Vagina (tissue), 2 donors: ENCODE measurements at places on chromosomes 7 and 10.

DNA sequence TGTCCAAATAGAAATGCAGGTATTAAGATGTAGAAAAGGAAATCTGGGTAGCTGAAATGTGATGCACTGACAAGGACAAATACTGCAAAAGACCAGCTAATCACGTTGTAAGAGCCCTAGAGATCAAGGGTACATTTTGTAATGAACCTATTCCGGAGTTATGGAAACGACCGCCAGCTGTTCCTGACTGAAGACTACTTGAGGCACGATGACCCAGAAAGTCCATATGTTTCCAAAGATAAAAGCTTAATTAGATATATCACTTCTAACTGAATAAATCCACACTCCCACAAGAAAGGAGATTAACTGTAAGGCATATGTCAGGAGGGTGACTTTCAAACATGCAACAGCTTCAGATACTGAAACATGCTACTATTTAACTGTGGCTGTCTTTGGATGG is 253.5 kb downstream of the NSUN6 start:
- H3K4me3 ChIP-seq, result no peak overlapping the region
- no peak for DNase-seq
- no peak overlapping the region for H3K27ac ChIP-seq
- H3K36me3 ChIP-seq, result no peaks in the 10 kb centered on the region

DNA sequence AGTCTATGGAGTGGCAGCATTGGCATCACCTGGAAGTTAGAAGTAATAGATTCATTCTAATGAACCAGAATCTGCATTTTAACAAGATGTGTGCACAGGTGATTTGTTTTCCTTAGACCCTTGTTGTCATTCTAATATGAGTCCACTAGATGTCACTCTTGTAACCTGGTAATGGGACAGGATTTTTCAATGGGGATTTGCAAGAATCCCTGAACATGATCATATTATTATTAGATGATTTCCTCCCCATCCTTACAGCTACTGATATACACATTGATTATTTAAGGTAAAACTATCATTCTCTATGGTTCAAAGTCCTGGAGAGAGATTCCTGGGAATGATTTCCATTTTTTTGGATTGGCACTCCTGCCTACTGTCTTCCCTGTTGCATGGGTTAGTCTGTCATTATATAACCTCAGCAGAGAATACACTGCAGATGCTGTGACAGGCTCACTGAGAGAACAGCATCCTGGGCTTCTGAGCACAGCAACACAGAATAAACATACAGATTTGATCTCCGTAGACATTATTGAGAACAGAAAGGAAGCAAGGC is 194.9 kb downstream of the SUGCT start:
- H3K36me3 ChIP-seq, result no peaks in the 10 kb centered on the region
- no peak overlapping the region for H3K27ac ChIP-seq
- H3K27me3 ChIP-seq, result no peaks in the 10 kb centered on the region
- no peak overlapping the region for H3K4me3 ChIP-seq

GRCh38 chr7:28156401-28156800 is 24.2 kb downstream of the JAZF1 start:
- no peak for DNase-seq
- peaks cover 6% of the 10 kb centered on the region for H3K36me3 ChIP-seq
- peaks cover 61% of the 10 kb centered on the region for H3K4me1 ChIP-seq
- H3K4me3 ChIP-seq, result no peak overlapping the region

DNA sequence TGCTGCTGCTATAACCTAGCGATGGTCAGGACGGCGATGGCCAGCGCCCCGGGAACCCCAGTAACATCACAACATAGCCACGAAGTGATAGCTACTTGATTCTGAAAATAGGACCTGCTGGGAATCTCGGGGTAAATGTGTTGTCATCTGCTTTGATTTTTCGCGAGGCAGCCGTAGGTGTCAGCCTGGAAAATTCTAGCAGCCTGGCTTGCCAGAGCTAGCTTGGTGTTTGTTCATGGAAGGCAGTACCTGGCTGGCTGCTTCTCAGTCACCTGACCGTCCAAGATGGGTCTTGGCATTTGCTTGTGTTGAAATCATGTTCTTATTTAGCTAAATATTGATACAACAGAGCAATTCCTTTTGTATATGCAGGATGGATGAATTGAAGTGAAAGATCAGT is 82.4 kb upstream of the BTBD16 start:
- H3K4me1 ChIP-seq, result peaks cover 3% of the 10 kb centered on the region
- no peak overlapping the region for H3K4me3 ChIP-seq
- no peak overlapping the region for H3K27ac ChIP-seq
- no peak for DNase-seq
- no peaks in the 10 kb centered on the region for H3K36me3 ChIP-seq
- no peaks in the 10 kb centered on the region for H3K27me3 ChIP-seq

DNA sequence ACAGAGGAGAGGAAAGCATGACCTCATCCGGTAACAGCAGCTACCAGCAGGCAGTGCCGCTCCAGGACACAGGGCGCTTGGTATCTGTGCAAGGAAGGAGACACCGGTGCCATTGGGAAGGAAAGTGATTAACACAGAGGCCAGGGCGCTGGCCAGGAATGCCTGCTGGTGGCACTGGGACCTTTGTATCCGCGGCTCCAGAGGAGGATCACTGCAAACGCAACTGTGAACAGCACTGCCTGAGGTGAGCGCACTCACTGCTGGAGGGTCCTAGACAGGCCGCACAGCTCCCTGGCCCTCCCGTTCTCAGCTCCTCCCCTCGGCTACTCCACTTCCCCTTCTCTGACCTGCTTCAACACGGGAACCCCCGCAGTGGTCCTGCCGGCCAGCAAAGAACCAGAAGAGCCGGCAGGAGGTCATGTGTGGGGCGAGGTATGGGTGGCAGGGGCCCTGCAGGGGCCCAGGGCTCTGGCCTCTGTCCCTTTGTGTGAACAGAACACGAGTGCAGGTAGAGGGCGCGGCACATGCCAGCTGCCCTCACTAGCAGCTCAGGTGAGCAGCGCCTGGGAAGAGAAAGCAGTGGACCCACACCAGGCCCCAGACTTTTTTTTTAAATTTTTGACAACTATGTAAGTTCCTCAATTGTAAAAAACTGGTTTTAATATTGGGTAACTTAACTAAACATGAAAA is 107.6 kb downstream of the VIPR2 start:
- no peak overlapping the region for H3K27ac ChIP-seq
- peaks cover under 1% of the 10 kb centered on the region for H3K4me1 ChIP-seq
- H3K4me3 ChIP-seq, result no peak overlapping the region
- DNase-seq, result peak; percentile 70

DNA sequence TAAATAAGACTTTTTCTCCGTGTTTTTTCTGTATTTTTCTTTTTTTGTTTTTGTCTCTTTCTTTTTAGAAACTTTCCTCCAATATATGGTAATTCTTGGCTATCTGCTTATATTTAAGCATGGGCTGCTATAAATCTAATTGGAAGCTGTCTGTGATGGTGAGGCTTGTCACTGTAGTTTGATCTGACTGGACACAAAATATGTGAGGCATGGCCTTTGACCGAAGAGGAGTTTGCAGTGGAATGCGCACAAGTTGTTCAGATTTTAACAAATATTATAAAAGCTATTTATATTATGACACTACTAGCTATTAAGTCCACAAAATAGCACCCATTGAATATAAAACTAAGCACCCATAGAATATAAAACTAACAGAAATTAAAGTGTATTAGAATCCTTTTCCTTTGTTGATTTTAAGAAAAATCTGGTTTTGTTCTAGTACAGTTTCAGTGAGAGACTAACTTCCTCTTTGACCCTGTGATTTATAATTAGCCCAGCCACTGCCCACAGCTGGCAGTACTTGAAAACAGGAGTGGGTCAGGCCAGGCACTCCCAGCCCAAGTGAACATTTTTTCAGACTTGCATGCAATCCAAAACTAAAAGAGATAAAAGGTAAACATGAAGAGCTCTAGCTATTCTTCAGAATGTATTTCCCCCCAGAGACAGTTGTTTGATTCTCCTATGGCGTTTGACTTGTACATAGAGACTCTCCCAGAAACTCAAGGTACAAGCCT is 69.9 kb upstream of the FGL2 start:
- no peaks in the 10 kb centered on the region for H3K4me1 ChIP-seq
- no peak overlapping the region for H3K27ac ChIP-seq
- H3K27me3 ChIP-seq, result no peaks in the 10 kb centered on the region
- DNase-seq, result no peak

GRCh38 chr7:143289421-143289820 is 1.3 kb downstream of the CASP2 start:
- DNase-seq, result no peak
- peak overlapping the region; percentile 86 for H3K4me3 ChIP-seq
- peak overlapping the region; percentile 81 for H3K27ac ChIP-seq
- H3K27me3 ChIP-seq, result no peaks in the 10 kb centered on the region
- no peaks in the 10 kb centered on the region for H3K36me3 ChIP-seq

DNA sequence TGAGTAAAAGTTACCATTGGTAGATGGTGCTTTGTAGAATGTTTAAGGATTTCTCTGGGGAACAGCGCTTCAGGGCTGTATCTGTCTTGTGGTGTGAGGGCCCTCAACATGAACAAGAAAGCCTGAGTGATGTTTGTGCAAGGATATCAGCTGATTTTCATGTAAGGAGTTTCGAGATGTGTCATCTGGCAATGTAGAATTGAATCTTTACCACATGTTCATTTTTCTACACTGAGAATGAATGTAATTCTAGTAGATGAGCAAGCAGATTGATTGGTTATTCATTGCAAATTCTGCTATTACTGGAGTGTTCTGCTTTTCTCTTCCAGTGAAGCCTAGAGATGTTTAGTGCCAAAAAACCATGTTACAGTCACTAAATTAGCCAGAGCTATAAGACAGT is 87.7 kb downstream of the ST7 start:
- no peak for DNase-seq
- H3K27me3 ChIP-seq, result no peaks in the 10 kb centered on the region
- H3K27ac ChIP-seq, result no peak overlapping the region
- H3K36me3 ChIP-seq, result no peaks in the 10 kb centered on the region
- peaks cover 26% of the 10 kb centered on the region for H3K4me1 ChIP-seq

DNA sequence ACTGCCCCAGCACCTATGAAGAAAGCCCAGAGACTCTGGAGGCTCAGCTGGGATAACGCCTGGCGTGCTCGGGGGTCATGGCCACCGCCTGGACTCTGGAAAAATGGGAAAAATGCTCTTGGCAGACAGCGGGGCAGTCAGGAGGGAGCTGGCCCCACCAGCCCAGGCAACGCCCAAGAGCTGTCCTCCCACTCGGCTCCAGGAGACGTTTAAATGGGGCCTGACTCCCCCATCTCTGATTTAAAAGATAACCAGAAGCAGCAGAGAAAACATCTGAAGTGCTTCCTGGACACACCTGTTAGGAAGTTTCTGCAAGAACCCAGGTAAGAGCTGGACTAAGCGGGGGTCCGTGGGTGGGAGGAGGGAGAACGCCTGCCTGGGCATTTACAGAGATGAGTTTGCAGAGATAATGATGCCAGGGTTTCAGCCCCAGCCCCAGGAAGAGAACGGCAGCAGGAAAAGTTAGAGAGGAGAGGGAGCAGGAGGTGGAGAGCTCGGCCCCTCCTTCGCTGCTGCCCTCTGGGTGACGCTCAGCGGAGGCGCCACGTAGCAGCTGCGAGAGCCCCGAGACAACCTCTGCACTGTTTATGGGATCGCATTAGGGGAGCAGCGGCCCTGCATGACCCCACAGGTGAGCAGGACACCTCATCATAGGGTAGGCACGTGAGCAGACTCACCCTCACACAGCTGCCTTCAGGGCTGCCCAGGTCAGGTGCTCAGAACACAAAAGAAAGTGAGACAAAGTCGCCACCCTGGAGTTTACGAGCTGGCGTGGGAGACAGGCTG is 83.5 kb upstream of the INSIG1 start:
- peak overlapping the region; percentile 60 for H3K27ac ChIP-seq
- H3K36me3 ChIP-seq, result no peaks in the 10 kb centered on the region
- DNase-seq, result no peak
- H3K4me3 ChIP-seq, result peak overlapping the region; percentile 34

DNA sequence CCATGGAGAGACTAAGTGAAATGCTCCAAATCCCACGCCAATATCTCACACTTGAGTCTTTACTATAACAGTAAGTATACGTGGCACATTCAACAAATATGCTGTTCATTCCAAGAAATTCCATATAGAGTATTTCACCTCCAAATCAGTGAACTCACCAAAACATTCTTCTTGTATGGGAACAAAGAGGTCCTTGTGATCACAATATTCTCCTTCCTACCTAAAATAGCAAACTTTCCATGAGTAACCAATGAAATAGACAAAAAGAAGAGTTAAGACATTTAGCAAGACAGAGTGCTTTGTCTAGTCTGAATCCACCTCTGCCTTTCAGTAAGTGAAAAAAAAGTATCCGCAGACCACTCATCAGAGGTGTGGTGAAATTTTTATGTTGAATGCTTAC is 77.3 kb upstream of the NXPH1 start:
- H3K36me3 ChIP-seq, result no peaks in the 10 kb centered on the region
- H3K27ac ChIP-seq, result no peak overlapping the region
- no peak overlapping the region for H3K4me3 ChIP-seq
- no peaks in the 10 kb centered on the region for H3K27me3 ChIP-seq
- no peaks in the 10 kb centered on the region for H3K4me1 ChIP-seq

- no peaks in the 10 kb centered on the region for H3K4me1 ChIP-seq
- no peak overlapping the region for H3K4me3 ChIP-seq
- no peak overlapping the region for H3K27ac ChIP-seq
- DNase-seq, result no peak
Observed at GRCh38 chr7:133121175-133121844, 39.4 kb upstream of the CHCHD3 start.

DNA sequence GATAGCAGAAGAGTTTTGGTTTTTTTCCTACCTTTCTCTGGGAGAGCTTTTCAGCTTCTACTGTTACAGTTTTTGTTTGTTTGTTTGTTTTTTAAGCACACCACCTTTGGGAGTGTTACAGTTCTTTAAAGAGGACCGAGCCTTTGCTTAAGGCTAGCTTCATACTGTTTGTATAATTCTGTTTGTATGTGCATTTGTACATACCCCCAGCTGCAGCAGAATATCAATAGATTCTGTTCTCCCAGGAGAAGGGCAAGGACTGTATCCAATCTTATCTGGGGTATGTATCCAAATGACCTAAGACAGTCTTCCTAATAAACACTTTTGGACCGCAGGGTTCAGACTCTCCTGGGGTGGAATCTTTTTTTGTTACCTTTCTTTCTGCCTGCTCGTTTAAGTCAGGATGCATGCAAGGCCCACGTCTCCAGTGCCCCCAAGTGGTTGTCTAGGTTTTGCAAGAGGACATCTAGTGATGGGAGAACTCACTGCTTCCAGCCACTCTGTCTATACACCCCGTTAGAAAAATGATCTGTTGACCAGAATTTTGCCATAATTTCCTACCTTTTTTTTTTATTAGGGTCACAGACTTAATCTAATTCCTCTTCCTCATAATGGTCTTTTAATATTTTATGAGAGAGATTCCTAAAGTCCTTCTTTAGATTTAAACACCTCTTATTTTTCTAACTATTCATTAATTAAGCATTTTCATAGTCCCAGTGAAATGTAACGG is 23.9 kb downstream of the NRF1 start:
- no peaks in the 10 kb centered on the region for H3K4me1 ChIP-seq
- DNase-seq, result no peak
- H3K36me3 ChIP-seq, result no peaks in the 10 kb centered on the region
- no peak overlapping the region for H3K4me3 ChIP-seq
